Activated CD4-positive, CD25-positive, alpha-beta regulatory T cell (primary cell): ENCODE measurements at places on chromosomes 6 and 20.

DNA sequence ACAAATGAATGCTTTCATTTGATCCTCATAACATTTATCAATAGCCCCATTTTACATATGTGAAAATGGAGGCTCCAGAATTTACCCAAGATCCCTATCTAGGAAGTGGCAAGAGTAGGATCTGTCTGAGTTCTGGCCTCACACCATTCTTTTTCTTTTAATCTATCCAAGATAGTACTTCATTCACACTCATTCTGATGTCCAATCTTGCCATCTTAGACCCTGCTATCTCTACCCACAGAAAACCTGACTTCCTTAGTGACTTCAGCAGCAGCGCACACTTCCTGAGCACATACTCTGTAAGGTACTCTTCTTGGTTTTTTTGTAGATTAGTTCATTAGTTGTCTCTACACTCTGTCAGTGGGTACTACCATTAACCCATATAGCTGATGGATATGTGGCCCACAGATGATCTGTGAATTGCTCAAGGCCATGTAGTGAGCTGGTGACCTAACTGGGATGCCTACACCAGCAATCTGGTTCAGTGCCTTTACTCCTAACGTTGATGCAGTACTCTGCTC is 36.3 kb downstream of the COX4I2 start:
- no peak for DNase-seq

- no peak for DNase-seq
Observed at GRCh38 chr6:37631295-37631694, 66.4 kb downstream of the MDGA1 start.

DNA sequence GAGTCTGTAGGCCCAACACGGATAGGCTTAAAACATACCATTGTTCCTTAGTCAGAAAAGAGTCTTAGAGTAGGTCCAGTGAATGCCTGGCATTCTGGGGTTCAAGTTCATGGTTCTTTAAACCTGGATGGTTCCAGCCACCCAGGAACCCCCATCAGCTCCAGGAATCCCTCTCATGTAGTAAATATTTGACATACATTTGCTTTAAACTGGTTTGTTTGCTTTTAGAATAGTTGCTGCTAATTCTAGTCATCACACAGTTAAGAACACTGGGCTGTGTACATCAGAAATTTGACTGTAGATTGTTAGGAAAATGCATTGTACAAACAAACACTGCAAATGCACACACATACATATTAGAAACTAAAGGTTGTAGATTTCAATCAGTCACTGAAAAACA is 30.6 kb upstream of the PBOV1 start:
- DNase-seq = no peak

DNA sequence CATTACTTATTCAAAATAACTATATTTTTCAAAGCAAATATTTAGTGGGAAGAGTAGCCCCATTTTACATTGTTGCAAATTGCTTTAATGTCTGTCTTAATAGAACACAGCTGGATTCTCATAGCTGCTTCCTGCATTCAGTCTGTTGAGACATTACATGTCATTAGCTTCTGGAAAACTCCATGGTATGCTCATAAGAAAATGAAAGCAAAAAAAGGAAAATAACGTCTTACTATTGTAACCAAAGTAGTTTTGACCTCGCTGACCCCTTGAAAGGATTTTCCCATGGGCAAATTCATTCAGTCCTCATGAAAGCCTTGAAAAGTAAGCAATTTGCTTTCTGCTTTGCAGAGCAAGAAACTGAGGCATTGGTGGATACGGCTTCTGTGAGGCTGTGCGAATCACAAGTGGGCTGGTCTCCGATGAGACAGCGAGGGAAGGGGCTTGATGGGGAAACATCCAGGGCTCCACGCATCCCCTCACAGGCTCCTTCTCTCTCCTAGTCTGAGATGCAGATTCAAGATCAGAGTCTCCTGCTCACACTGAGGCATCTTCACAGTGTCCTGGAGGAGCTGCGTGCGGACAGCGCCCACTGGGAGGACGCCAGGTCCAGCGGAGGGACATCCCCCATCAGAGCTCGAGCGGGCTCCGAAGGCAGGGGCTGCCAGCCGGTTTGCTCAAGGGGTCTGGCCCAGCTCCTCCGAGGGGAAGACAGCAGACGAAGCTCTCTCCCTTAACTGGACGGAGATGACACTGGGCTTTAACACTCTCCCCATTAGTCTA is 3.3 kb downstream of the C20orf202 start:
- DNase-seq = no peak

GRCh38 chr6:131053546-131054240 is 9.4 kb downstream of the EPB41L2 start:
- no peak for DNase-seq

GRCh38 chr6:142005021-142005420 is 127.7 kb upstream of the GJE1 start:
- DNase-seq = no peak

DNA sequence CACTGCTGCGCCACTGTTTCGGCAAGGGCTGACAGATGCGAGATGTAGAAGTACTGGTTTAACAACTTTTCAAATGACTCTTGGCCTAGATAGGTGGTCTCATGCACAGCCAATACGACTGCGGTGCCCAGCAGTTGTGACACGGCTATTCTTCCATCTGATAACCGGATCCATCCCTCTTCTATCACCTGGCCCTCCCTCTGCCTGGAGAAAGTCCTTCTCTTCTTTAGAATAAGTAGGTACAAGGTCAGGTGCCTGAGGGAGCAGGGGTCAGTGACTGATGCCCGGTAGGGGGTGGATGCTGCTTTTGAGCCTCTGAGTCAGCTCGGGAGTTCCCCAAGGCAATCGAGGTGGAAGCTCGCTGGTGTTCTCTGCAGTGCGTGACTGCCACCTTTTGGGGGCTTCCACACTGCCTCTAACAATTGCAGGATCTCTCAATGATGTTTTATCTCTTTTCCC is 166.8 kb upstream of the GRIK2 start:
- DNase-seq = no peak

DNA sequence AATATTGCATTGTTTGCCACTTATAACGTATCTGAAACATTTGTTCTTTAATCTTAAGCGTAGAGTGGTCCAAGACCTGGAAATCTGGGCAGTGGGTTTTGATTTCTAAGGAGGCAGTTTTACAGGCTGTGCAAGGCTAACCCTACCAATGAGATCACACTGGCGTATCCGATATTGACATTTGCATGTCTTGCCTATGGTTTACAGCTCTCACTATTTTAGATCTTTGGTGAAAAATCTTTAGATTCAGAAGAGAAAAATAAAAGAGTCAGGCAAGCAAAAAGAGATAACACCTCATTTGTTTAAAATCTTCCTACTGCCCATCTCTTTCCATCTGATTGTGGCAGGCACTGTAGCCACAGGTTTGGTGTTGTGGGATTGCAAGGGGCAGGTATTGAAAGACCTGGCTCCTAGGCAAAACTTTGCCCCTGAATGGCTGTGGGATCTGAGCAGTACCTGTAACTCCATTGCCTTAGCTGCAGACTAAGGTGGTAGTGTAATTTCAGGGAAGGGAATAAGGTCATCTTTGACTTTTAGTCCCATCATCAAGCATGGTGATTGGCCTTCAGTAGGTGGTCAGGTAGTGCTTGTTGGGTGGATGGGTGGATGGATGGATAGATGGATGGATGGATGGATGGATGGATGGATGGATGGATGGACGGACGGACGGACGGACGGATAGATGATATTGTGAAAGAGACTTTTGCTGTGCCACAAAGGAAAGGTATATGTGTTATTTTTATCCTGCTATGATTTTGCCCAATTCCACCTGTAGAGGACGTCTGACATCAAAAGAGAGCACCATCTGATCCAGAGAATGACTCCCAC is 1.9 kb downstream of the TNFAIP3 start:
- DNase-seq = no peak

GRCh38 chr6:162264581-162264980 is 463.0 kb downstream of the PRKN start:
- no peak for DNase-seq

DNA sequence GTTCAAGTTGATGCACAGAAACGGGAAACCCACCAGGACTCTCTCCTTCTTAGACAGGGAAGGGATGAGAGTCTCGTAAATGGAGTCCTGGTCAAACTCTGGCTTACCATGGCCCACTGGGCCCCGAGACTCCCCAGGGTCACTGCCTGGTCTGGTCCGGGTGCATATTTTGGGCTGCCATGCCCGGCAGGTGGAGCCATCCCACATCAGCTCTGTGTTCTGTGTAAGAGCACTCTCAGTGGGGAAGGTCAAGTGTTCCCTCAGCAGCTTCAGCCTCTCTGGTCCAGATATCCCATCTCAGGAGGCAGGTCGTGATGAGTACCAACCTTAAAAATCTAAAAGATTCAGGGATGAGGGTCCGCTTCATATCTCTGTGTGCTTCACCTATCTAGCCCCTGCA is 138.8 kb downstream of the EDN3 start:
- DNase-seq = no peak

- no peak for DNase-seq
Observed at GRCh38 chr6:398065-398464, 6.5 kb downstream of the IRF4 start.

DNA sequence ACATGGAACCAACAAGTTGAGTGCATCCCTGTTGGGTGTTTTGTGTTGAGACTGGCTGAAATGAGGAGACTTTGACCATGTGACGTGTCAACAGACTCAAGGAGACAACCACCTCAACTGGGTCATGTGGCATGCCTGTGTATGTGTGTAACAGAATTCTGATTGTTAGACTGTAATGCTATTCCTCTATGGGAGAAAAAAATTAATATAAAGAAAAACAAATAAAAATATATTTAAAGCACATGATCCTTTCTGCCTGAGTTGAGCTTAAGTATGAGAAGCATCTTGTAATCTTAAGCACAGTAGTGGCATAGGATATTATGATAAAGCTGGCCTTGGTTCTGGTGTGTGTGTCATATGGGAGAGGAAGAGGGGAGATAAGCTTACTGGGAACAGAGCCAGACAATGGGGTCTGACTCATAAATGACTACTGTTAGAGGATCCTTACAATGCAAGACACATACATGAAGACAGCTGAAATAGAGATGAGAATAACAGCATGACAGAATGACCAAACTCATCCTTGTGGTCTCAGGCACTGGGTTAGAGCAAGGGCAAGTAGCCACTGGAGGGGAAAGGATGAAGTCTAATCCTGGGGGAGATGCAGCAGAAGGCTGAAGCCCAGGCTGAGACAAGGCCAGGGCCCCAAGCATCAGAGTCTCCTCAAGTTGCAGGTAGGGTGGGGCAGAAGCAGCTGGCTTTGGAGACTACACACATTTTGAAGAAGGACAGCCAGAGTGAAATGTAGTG is 9.2 kb downstream of the TP53INP2 start:
- no peak for DNase-seq

- DNase-seq = no peak
Observed at GRCh38 chr20:60513141-60513540, 554.9 kb downstream of the CDH26 start.

GRCh38 chr20:24867556-24867955 is 81.5 kb upstream of the CST7 start:
- DNase-seq = no peak

GRCh38 chr20:46152824-46153586 is 34.9 kb downstream of the CD40 start:
- DNase-seq = no peak

DNA sequence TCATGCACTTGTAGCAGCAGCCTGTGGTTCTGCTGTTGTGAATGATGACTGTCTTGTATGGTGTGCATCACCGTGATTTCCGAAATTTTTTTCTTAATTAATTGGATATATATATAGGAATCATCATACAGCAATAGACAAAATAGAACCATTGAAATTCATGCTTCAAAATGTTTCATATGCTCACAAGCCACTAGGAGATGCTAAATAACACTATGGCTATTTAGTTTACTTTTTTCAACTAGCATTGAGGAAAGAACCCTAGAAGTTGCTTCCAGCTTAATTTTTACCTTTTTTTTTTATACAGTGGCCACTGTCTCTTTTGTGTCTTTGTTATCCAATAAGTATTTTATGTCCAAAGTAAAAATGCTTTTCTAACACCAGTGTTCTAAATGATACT is 485.4 kb downstream of the CDKAL1 start:
- DNase-seq = no peak

- peak; percentile 28 for DNase-seq
Observed at GRCh38 chr6:111973118-111973761, 80.7 kb upstream of the CCN6 start.

GRCh38 chr20:46027245-46027853 is 1.7 kb upstream of the SLC12A5 start:
- no peak for DNase-seq

GRCh38 chr6:81216668-81217067 is 535.8 kb downstream of the TENT5A start:
- no peak for DNase-seq

DNA sequence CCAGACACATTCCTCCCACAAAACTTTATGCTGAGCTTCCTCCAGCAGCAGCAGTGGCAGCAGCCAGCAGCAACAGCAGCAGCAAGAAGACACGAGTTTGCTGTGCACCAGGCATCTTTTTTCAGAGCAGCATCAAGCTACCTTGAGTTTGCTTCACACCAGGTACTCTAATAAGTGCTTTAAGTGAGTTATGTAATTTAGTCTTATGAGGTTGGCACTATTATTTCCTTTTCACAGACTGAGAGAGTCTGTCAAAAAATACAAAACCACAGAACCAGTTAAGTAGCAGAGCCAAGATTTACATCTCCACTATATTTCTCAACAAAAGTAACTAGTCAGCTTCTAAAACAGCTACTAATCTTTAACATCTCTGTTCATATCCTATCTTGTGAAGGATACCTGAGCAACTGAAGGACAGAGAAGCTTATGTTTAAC is 23.7 kb downstream of the RANBP9 start:
- no peak for DNase-seq

- peak; percentile 51 for DNase-seq
Observed at GRCh38 chr6:133916650-133917151, 27.8 kb downstream of the TCF21 start.

- DNase-seq = no peak
Observed at GRCh38 chr20:436476-436875, 25.9 kb downstream of the TBC1D20 start.

DNA sequence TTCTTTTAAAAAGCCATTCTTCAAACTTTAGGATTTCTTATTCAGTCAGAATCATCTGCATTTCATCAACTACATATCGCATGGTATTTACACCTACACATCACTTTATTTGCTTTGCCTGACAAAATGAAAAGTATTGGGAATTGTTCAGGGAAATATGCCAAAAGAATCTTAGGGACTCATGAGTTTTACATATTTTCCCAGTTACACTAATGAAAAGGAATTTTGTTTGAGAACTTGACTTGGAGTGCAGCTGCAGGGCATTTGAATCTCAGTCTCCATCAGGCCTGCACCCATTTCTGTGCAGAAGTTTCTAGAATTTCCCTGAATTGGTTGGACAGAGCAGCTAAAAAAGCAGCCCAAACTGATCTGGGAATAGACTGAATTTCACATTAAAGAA is 65.3 kb downstream of the MTHFD1L start:
- no peak for DNase-seq

DNA sequence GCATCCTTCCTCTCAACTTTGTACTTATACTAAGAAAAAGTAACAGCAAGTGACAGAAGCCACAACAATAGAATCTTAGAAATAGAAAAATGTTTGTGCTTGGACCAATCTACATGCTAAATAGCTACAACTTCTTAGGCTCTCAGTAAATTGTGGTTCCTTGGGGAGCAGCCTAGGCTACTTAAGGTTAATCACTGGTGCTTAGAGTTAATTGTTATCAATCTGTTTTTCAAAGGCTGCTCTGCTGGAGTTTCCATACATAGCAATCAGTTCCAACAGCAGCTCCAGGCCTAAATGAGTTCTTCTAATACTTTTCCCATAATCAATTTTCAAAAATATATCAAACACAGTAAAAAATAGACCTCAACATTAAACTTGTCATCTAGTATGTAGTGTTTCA is 571.4 kb downstream of the EPHA7 start:
- no peak for DNase-seq
